ENCODE measurements at places on chromosomes 1 and 21. TPM values are rescaled to one million over a fixed set of nuclear protein-coding genes. Genes with fewer than 3 reads are reported as not detected.
A peak's percentile ranks its signal among the peaks of the same experiment; 100 is the strongest.

RPE65 gene
- total RNA-seq, result not detected

HLX gene
- 5.0 TPM for total RNA-seq

BMP8B gene
- total RNA-seq, result 5.7 TPM

LCE1B gene
- not detected for total RNA-seq

CHIA gene
- not detected for total RNA-seq

VSIG8 gene
- 0.57 TPM for total RNA-seq

ECM1 gene
- 4.8 TPM for total RNA-seq

AMY2A gene
- total RNA-seq, result not detected

KRTAP10-1 gene
- not detected for total RNA-seq

TMEM200B gene
- total RNA-seq, result 23.9 TPM

OR2M3 gene
- total RNA-seq, result not detected

DNA sequence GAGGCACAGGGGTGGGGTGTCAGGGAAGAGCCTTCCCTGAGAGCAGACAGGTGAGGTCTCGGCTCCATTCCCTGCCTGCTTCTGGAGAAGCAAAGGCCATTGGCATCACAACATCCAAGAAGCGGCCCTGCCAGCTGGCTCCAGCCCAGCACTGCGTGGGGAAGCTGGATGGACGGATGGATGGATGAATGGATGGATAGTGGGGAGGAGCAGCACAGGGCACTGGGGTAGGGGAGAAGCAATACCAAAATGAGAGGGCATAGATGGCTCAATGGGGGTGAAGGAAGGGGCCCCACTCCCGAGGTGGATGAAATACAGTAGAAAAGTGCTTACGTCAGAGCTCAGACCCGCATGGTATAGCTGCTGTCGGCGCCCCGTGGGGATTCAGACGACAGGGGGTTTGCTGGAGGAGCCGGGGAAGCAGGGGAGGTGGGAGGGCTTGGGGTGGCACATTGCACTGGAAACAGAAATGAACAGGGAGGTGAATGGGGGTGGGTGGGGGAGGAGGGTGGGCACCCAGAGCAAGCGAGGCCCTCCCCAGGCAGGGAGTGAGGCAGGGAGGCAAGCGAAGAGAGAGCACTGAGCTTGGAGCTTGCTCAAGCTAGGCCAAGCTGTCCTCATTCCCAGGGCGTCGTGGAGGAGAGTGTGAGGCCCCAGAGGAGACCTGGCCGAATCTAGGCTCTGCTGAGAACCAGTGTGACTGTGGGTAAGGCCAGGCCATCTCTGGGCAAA, 9.5 kb upstream of the GOLT1A start:
- no peak for DNase-seq

DNA sequence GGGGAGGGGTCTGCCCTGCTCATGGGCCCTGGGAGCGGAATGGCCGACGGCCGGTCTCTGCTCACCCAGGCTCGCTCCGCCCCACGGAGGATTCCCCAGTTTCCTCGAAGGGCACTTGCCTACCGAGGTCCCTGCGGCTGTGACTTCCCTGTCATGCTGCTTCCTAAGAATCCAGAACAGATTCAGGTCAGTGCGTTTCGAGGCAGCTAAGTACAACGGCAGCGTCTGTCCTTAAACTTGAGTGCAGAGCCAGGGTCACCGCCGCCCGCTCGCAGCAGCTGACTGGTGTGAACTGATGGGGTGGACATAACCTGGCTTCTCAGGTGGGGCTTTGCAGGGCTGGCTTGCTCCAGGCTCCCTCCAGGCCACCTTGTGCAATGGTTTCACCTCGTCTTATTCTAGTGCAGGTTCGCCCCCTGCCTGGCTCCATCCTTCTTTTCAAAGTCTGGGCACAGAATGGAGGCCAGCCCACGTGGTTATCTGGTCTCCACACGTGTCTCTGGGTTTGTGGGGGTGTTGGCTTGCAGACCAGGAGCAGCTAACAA, 7.6 kb upstream of the C1orf174 start:
- no peak for DNase-seq

- no peak for DNase-seq
These were observed 73.7 kb upstream of the UBE2U start for GRCh38 chr1:64129701-64130100.

- DNase-seq, result peak; percentile 47
These were observed 27.5 kb downstream of the DMBX1 start for GRCh38 chr1:46517010-46517600.

GRCh38 chr1:90579212-90579802, 137.8 kb downstream of the BARHL2 start:
- DNase-seq, result peak; percentile 23

- no peak for DNase-seq
These were observed 115.7 kb downstream of the SLC5A9 start for GRCh38 chr1:48338257-48338656.

DNA sequence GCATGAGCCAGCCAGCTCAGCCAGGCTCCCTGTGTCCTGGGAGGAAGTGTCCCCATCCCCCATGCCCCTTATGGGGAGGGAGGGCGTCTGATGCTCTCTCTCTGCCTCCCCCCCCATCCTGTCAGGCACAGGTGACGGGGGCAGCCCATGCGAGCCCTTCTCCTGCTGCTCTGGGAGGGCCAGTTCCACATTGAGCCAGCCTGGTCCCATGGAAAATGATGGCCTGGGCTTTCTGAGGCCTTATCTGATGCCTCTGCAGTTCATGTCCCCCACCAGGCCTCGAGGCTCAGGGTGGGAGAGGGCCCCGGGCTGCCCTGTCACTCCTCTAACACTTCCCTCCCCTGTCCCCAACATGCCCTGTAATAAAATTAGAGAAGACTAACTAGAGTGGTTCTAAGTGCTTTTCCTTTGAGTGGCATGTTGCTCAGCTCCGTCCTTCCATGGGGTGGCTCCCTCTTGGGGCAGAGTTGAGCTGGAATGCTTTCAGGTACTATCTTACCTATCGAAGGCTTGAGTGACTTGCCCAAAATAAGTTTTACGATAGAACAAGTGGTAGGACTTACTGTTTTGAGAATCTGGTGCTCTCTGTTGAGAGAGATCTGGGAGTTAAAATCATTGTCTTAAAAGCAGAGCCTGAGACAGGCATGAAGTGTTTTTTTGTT, 1.8 kb upstream of the MTFR1L start:
- no peak for DNase-seq

GRCh38 chr1:70840260-70840953, 207.2 kb downstream of the PTGER3 start:
- DNase-seq, result no peak

DNA sequence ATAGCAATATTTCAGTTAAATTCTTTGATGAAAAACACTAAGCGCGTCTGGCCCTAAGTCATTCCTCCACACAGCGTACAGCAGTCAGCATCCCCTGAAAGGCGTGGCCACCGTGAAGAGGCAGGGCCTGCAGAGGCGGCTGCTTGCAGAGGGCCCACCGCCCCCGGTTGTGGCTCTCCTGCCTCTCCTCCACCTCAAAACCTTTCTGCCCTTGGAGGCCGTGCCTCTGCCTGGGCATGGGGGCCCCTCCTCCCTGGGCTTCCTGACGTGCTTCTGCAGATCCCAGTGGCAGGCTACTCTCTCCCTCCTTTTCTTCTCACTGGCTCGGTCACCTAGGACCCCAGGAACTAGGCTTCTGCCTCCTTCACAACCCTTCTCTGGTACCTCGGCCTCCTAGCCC, 16.2 kb downstream of the CLSTN1 start:
- DNase-seq, result no peak

DNA sequence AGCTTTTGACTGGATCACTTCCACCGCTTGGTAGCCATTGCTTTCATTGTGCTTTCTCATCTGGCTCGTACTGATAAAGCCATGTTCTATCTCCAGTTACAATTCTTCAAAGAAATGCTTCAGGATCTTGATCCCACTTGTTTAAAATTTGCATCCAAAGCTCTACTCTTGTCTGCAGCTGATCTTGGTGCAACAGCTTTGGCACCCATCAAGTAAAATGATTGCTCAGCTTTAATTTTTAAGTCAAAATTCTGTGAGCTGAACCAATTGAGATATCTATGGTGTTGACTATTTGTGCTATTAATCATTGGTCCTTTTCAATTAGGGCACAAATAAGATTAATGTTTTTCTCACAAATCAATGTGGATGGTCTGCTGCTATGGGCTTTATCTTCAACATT, 54.8 kb upstream of the DUSP10 start:
- no peak for DNase-seq

GRCh38 chr1:19418503-19418971, 66.8 kb downstream of the CAPZB start:
- no peak for DNase-seq

- no peak for DNase-seq
These were observed 65.1 kb downstream of the DISC1 start for GRCh38 chr1:231691618-231692259.

GRCh38 chr21:44526096-44526997, 13.6 kb downstream of the KRTAP10-1 start:
- no peak for DNase-seq

GRCh38 chr1:231161667-231162296, at the start of gene TRIM67:
Gene TRIM67 (plus strand): TSS chr1:231162058. CDS start chr1:231162970, 912 bp downstream.
- DNase-seq, result no peak

DNA sequence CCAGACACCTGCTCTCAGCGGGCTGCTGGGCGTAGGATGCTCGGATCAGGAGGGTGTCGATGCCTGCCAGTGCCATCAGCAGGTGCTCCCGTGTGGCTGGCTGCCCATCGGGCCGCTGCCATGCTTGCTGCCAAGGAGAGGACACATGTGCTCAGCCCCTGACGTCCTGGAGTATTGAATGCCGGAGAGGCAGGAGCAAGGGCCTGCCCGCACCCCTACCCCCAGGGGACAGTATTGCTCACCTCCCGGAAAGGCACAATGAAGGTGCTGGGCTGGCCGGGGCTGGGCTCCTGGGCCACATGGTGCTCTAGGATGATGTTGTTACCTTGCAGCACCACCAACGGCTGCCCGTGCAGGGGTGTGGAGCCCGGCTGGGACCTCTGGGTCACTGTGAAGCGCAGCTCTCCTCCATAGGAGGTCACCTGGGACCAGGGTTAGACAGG, 61.5 kb downstream of the HSPG2 start:
- DNase-seq, result no peak

- DNase-seq, result peak; percentile 86
These were observed 66.7 kb downstream of the CCDC30 start for GRCh38 chr1:42529724-42530181.

DNA sequence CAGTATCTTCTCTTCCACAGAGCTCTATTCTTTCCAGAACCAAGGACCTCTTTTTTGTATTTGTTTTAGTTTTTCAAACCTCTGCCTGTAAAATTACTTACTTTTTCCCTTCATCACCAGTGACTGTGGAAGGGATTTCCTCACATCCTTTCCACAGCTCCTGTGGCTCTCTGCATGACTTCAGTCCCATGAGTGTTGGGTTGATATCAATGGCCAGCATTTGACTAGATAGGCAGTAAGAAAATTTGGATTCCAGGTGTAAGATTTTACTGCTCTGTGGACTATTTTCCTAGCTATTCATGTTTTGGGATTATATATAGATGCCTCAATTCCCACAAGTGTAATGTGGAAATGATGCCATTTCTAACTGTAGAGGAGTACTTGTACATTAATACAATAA, 171.5 kb upstream of the PTBP2 start:
- no peak for DNase-seq

- DNase-seq, result no peak
These were observed at the start of gene TMPRSS15 for GRCh38 chr21:18403735-18404450. Gene TMPRSS15 (minus strand): TSS chr21:18403785. CDS start chr21:18403622, 163 bp downstream.

DNA sequence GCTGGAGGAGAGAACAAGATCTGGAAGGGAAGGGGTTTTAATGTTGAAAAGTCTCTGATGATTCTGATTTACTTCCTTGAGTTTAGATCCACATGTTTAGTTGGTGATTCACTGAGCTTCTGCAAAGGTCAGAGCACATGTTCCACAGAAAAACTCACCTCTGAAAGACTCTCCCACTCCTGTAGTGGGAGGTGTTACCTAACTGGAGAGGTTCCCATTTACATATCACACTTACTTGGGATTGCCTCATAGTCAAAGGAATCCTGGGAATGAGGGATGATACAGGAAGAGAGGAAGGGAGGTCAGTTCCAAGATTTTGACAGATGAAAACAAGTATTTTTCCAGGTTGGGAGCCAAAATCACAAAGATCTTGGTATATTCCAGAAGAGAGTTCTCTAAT, 2.7 kb upstream of the NTNG1 start:
- peak; percentile 30 for DNase-seq

DNA sequence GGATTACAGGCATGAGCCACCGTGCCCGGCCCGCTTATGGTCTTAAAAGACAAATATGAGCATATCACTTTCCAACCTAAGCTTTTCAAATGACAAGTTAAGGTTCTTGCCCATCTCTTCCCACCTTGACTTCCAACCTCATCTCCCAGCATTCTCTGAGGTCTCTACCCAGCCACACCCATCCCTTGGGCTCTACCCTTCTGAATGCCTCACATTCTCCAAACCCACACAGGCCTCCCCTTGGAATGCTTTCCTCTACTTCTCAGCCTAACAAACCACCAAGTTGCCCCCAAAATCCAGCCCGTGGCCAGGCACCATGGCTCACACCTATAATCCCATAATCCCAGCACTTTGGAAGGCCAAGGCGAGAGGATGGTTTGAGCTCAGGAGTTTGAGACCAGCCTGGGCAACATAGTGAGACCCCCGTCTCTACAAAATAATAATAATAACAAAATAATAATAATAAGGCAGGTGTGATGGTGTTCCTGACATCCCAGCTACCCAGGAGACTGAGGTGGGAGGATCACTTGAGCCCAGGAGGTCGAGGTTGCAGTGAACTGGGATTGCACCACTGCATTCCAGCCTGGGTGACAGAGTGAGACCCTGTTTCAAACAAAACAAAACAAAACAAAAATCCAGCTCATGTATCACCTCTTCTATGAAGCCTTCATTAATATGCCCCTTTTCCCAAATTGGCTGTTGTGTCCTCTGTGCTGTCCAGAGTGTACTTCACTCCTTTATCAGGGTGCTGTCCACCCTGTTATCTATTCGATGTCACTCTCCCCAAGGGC, 11.2 kb downstream of the DCST2 start:
- no peak for DNase-seq

DNA sequence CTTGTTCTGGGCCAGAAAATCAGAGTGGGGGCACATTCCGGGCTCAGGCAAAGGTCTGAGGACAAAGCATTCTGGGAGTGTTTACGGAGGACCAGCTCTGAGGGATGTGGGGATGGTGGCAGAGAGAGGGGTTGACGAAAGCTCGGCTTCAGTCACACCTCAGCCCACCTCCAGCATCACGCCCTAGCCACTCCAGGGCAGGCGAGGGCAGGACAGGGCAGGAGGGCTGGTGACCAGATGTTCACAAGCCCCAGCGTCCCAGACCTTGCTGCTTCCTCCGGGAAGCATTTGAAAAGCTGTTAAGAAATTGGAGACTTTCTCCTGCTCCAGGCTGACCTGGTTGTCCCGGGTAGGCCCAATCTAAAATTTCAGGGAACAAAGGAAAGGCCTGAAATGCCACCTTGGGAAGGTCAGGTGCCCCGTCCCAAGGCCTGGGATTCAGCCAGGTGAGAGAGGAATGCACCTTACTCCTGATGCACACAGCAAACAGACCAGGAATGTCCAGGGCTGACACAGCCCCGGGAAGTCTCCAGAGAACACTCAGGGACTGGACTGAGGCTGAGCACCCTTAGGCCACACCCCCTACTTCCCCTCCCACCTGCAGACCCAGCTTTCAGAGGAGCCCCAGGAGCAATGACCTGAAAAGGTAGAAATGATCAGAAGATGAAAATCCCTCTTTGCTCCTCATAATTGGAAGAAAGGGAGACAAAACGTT, 71.9 kb upstream of the KLHDC7A start:
- DNase-seq, result no peak

GRCh38 chr21:46346296-46347202, 22.6 kb downstream of the PCNT start:
- DNase-seq, result no peak

GRCh38 chr1:43930168-43930948, 3.2 kb upstream of the ARTN start:
- DNase-seq, result no peak

GRCh38 chr1:79323239-79324025, 316.9 kb upstream of the ADGRL4 start:
- peak; percentile 85 for DNase-seq
